ENCODE measurements at places on chromosomes 3 and 15. TPM values are rescaled to one million over a fixed set of nuclear protein-coding genes. Genes with fewer than 3 reads are reported as not detected.

PPP1R14D gene
- total RNA-seq = not detected

FRMD5 gene
- total RNA-seq = 2.6 TPM

KLF15 gene
- total RNA-seq = 0.11 TPM

SLC12A8 gene
- total RNA-seq = 0.89 TPM

GNAT1 gene
- not detected for total RNA-seq

ERC2 gene
- total RNA-seq = not detected

MYO5C gene
- 4.6 TPM for total RNA-seq

NBEAL2 gene
- total RNA-seq = 63.1 TPM

RTP1 gene
- not detected for total RNA-seq

CCDC80 gene
- 54.4 TPM for total RNA-seq

PDIA5 gene
- total RNA-seq = 25.3 TPM

CRABP1 gene
- 1.2 TPM for total RNA-seq

SLC28A2 gene
- total RNA-seq = not detected

All from A549 treated with ZK216348 at 1 μM for 4 hours (cell line).